Upper lobe of left lung (tissue), 6 donors: ENCODE measurements at places on chromosomes 7 and 10. TPM values are rescaled to one million over a fixed set of nuclear protein-coding genes. Genes with fewer than 3 reads are reported as not detected.

The C10orf62 gene
- not detected for total RNA-seq

The DRGX gene
- total RNA-seq, result 0.09 TPM

- no peaks in the 10 kb centered on the region for H3K36me3 ChIP-seq
- H3K4me3 ChIP-seq, result no peak overlapping the region
- peaks cover 21% of the 10 kb centered on the region for H3K4me1 ChIP-seq
- H3K27me3 ChIP-seq, result no peaks in the 10 kb centered on the region
- H3K27ac ChIP-seq, result no peak overlapping the region
- no peak for DNase-seq
Observed at GRCh38 chr7:74057216-74057925, 26.2 kb upstream of the LIMK1 start.

The CLEC2L gene
- not detected for total RNA-seq

GRCh38 chr7:19113855-19114550 is 3.4 kb downstream of the TWIST1 start:
- no peak overlapping the region for H3K27ac ChIP-seq
- H3K27me3 ChIP-seq, result no peaks in the 10 kb centered on the region
- no peak overlapping the region for H3K4me3 ChIP-seq

- H3K36me3 ChIP-seq, result no peaks in the 10 kb centered on the region
- H3K4me3 ChIP-seq, result peak overlapping the region; percentile 84
- peaks cover 48% of the 10 kb centered on the region for H3K4me1 ChIP-seq
- peak overlapping the region; percentile 100 for H3K27ac ChIP-seq
- H3K27me3 ChIP-seq, result no peaks in the 10 kb centered on the region
Observed at GRCh38 chr10:30432622-30433305, 1.2 kb upstream of the MAP3K8 start.

DNA sequence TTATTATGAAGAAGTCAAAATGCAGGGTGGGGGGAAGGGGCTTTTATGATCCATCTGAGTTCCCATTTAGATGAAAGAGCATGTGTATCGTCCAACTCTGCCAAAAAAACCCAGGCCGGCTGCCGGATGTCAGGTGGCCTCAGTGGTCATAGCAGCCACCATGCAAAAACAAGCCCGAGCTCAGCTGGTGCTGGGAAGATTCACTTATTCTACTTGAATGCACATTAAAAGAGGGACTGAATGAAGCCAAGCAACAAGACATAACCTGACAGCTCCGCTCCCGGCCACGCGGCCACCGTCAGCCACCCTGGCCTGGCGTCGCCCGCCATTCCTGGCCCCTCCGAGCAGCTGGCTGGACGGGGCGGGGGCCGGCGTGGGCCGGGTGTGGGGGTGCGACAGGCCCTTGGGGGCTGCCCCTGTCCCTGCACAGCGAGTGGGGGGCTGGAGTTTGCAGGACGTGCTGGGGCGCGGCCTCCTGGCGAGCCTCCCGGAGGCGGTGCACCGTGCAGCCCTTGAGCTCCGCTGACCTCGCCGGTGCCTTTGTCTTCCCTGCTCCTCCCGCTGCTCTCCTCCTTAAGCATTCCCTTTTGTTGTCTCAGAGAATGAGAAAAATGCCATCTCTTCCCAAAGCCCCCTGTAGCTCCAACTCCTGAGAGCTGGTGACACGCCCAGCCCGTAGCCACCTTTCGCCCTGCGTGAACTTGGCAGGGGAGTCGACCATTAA is 67.8 kb downstream of the EBF3 start:
- peaks cover 5% of the 10 kb centered on the region for H3K4me1 ChIP-seq
- H3K4me3 ChIP-seq, result no peak overlapping the region
- DNase-seq, result peak; percentile 12
- H3K27ac ChIP-seq, result no peak overlapping the region
- no peaks in the 10 kb centered on the region for H3K27me3 ChIP-seq
- H3K36me3 ChIP-seq, result no peaks in the 10 kb centered on the region

The CTAGE4 gene
- 8.4 TPM for total RNA-seq

The CPN1 gene
- total RNA-seq, result not detected

DNA sequence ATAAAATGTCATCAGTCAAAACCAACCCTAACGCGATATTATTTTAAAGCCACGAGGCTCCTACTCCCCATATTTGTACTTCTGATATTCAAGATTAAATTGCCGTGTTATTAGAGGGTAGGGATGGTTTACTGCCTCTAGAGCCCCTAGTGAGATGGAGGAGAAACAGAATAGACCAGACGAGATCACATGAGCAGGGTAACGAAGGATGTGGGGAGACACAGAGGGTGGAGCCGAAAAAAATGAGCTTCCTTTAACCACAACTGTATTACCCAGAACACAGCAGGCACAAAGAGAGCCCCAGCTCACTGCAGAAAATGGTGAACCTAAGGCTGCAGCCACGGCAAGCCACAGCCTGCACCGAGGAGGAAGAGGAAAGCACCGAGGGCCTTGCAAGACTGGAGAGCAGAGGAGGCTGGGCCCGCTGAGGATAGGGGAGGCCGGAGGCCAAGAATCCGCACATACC is 14.3 kb downstream of the ZC3HAV1 start:
- peak overlapping the region; percentile 48 for H3K27ac ChIP-seq
- H3K36me3 ChIP-seq, result peaks cover 4% of the 10 kb centered on the region
- H3K27me3 ChIP-seq, result no peaks in the 10 kb centered on the region
- peaks cover 55% of the 10 kb centered on the region for H3K4me1 ChIP-seq
- DNase-seq, result peak; percentile 55

GRCh38 chr10:119770928-119771327 is 45.1 kb downstream of the INPP5F start:
- no peak for DNase-seq
- peaks cover 7% of the 10 kb centered on the region for H3K4me1 ChIP-seq
- H3K36me3 ChIP-seq, result no peaks in the 10 kb centered on the region
- H3K27me3 ChIP-seq, result no peaks in the 10 kb centered on the region
- H3K4me3 ChIP-seq, result no peak overlapping the region

The HTR5A gene
- total RNA-seq, result not detected

The ERVW-1 gene
- total RNA-seq, result not detected

- no peak for DNase-seq
- H3K36me3 ChIP-seq, result peaks cover 43% of the 10 kb centered on the region
- no peak overlapping the region for H3K4me3 ChIP-seq
- H3K27ac ChIP-seq, result no peak overlapping the region
- no peaks in the 10 kb centered on the region for H3K4me1 ChIP-seq
Observed at GRCh38 chr10:35006836-35007235, 83.3 kb downstream of the CUL2 start.

DNA sequence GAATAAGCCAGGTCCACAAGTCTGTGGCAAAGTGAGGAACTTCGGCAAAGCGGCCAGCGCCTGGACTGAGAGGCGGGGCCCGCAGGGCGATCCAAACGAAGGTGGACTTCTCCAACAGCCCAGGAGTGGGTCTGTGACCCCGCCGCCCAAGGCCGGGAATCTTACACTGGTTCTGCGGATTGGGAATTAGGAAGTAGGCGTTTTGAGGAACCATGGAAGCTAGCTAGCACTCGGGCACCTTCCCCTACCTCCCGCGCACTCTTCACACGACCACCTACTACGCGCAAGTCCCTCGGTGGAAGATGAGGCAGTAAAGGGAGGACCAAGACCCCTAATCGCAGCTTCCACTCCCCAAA is 570 bp upstream of the ARF5 start:
- H3K36me3 ChIP-seq, result peaks cover 22% of the 10 kb centered on the region
- no peak for DNase-seq
- no peaks in the 10 kb centered on the region for H3K27me3 ChIP-seq
- peaks cover 54% of the 10 kb centered on the region for H3K4me1 ChIP-seq
- H3K4me3 ChIP-seq, result peak overlapping the region; percentile 90

DNA sequence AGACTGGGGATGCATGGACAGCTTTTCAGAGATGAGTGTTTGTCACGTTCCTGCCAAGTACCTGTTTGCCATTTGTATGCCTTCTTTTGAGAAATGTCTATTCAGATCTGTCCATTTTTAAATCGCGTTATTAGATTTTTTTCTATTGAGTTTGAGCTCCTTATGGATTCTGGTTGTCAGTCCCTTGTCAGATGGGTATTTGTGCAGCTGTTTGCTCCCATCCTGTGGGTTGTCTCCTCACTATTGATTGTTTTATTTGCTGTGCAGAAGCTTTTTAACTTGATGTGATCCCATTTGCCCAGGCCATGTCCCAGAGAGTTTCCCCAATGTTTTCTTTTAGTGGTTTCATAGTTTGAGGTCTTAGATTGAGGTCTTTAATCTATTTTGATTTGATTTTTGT is 5.5 kb upstream of the PRKAR1B start:
- no peaks in the 10 kb centered on the region for H3K27me3 ChIP-seq
- H3K4me3 ChIP-seq, result no peak overlapping the region
- H3K4me1 ChIP-seq, result peaks cover 11% of the 10 kb centered on the region
- DNase-seq, result no peak
- H3K27ac ChIP-seq, result no peak overlapping the region
- H3K36me3 ChIP-seq, result peaks cover 9% of the 10 kb centered on the region

DNA sequence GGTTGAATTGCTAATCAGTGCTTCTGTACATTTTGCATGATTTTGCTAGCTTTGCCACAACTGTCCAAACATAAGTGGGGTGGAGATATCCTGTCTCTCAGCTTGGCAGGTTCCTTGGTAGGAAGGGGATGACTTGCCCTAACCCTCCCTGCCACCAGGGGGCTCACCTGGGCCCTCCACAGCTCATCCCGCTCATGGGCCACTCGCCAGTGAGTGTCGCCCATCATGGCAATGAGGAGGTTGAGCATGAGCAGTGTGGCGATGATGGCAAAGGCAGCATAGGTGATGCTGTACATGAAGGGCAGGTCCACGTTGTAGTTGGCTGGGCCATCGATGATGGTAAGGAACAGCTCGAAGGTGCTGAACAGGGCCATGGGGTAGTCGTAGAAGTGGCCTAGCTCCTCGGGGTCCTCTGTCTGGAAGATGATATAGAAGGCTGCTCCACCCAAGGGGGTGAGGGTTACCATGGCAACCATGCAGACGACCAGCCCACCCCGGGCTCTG is 12.2 kb downstream of the TRPV6 start:
- no peak for DNase-seq
- no peak overlapping the region for H3K27ac ChIP-seq
- H3K4me3 ChIP-seq, result no peak overlapping the region
- H3K36me3 ChIP-seq, result no peaks in the 10 kb centered on the region
- no peaks in the 10 kb centered on the region for H3K27me3 ChIP-seq
- no peaks in the 10 kb centered on the region for H3K4me1 ChIP-seq

GRCh38 chr10:77251297-77252013 is 386.2 kb downstream of the KCNMA1 start:
- peaks cover 5% of the 10 kb centered on the region for H3K4me1 ChIP-seq
- H3K27me3 ChIP-seq, result no peaks in the 10 kb centered on the region
- no peak overlapping the region for H3K27ac ChIP-seq
- DNase-seq, result peak; percentile 27

DNA sequence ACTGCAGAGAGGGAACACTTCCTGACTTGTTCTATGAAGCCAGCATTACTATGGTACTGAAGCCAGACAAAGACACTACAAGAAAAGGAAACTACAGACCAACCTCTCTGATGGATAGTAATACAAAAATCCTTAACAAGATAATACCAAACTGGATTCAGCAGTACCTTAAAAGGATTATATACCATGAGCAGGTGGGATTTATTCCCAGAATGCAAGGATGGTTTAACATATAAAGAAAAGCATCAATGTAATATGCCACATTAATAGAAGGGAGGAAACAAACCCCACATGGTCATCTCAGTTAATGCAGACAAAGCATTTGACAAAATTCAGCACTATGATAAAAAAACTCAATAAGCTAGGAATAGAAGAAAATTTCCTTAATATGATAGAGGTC is 47.2 kb downstream of the EBLN1 start:
- DNase-seq, result no peak
- H3K4me3 ChIP-seq, result no peak overlapping the region
- H3K4me1 ChIP-seq, result no peaks in the 10 kb centered on the region
- no peak overlapping the region for H3K27ac ChIP-seq
- H3K27me3 ChIP-seq, result no peaks in the 10 kb centered on the region

DNA sequence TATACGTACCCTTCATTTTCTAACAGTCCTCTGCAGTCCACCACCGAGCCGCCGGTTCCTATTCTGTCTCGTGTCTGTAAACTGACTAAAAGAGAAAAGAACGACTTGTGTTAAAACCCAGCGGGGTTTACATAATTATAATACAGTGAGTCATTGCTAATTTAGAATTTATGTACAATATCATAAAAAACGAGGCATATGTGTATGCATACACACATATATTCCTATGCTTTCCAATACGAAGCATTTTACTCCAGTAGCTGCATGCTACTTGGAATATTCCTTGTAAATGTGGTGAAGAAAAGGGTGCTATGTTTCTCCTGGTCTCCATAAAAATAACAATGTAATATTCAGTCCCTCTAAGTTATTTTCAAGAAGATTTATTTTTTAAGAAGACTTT is 89.1 kb downstream of the SMURF1 start:
- H3K36me3 ChIP-seq, result peaks cover 81% of the 10 kb centered on the region
- no peaks in the 10 kb centered on the region for H3K4me1 ChIP-seq
- no peak overlapping the region for H3K27ac ChIP-seq
- no peak overlapping the region for H3K4me3 ChIP-seq
- no peaks in the 10 kb centered on the region for H3K27me3 ChIP-seq
- DNase-seq, result no peak

DNA sequence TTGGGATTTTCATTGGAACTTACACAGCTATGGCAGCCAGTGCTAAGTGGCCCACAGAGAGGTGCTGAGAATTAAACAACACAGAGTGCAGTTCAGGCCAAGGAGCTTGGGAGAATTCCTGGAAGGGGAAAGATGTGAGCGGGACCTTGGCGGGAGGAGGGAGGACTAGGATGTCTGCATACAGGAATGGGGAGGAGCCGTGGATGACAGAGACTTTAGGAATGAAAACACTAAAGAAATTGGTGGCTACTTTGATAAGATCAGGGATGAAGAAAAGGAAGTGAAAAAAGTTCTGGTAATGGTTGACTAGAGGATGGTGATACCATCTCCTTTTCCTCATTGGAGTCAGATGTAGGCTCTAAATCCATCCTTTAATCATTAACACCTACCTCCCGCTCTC is 234.2 kb upstream of the FZD8 start:
- H3K4me1 ChIP-seq, result no peaks in the 10 kb centered on the region
- H3K27ac ChIP-seq, result no peak overlapping the region
- H3K36me3 ChIP-seq, result no peaks in the 10 kb centered on the region

- H3K27me3 ChIP-seq, result no peaks in the 10 kb centered on the region
- H3K4me3 ChIP-seq, result no peak overlapping the region
- peaks cover 12% of the 10 kb centered on the region for H3K4me1 ChIP-seq
- no peak overlapping the region for H3K27ac ChIP-seq
Observed at GRCh38 chr7:38829488-38830165, 79.4 kb downstream of the VPS41 start.

The CALY gene
- not detected for total RNA-seq
